Stimulated activated CD8-positive, alpha-beta memory T cell treated with anti-CD3 and anti-CD28 coated beads, Interleukin-4, amount 100 ng/mL, for 24 hours (primary cell): ENCODE measurements at places on chromosomes 6 and 20.

- DNase-seq = no peak
Measured at GRCh38 chr6:19811397-19812079, 25.6 kb upstream of the ID4 start.

- DNase-seq = no peak
Measured at GRCh38 chr20:35285806-35286076, 1.2 kb upstream of the EIF6 start.

- no peak for DNase-seq
Measured at GRCh38 chr6:42105156-42105648, 37.2 kb downstream of the C6orf132 start.

DNA sequence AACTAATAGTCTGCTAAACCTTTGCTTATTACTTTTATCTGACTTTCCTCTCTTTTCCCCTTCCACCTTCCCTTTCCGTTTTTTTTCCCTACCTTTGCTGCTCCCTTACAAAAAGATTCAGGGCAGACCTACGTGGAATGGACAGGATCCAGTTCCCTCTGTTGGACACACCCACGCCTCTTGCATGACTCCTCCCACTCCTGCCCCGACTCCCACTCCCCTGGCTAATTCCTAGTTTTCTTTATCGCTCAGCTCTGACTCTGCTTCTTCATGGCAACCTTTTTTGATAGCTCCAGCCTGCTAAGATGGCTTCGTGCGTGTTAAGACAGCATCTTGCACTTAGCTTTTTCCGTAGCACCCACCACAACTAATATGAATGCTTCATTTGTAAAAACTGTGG, 715.6 kb upstream of the NRSN1 start:
- no peak for DNase-seq

GRCh38 chr6:105994118-105994590, 92.0 kb upstream of the PRDM1 start:
- DNase-seq = peak; percentile 7

DNA sequence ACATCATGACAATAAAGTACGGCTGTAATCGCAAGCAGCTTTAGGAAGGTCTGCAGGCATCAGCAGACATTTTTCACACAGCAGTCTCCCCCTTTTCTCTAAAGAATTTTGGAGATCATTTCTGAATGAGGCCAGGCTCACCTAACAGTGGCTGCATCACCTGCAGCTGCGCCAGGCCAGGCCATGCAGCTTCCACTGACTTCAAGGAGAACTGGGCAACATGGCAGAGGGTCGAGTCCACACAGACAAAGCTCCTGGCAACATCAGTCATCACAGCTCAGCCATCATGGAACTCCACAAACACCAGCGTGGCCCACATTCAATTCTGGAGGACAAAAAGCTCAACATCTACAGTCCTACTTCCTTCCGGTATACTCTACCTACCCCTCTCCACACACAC, 17.8 kb upstream of the FOXC1 start:
- DNase-seq = no peak

- no peak for DNase-seq
Measured at GRCh38 chr20:23386304-23387117, 24.5 kb downstream of the GZF1 start.

DNA sequence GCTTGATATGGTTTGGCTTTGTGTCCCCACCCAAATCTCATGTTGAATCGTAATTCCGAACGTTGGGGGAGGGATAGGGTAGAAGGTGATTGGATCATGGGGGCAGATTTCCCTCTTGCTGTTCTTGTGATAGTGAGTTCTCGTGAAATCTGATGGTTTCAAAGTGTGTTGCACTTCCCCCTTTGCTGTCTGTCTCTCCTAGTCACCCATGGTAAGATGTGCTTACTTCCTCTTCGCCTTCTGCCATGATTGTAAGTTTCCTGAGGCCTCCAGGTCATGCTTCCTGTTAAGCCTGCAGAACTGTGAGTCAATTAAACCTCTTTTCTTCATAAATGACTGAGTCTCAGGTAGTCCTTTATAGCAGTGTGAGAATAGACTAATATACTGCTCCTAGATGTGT, 19.9 kb downstream of the PFDN4 start:
- DNase-seq = no peak

GRCh38 chr6:20110478-20110877, 101.8 kb downstream of the MBOAT1 start:
- DNase-seq = no peak

- no peak for DNase-seq
Measured at GRCh38 chr6:108961985-108962384, 113.8 kb downstream of the ARMC2 start.

GRCh38 chr6:39543095-39543494, 182.1 kb downstream of the KIF6 start:
- DNase-seq = no peak

DNA sequence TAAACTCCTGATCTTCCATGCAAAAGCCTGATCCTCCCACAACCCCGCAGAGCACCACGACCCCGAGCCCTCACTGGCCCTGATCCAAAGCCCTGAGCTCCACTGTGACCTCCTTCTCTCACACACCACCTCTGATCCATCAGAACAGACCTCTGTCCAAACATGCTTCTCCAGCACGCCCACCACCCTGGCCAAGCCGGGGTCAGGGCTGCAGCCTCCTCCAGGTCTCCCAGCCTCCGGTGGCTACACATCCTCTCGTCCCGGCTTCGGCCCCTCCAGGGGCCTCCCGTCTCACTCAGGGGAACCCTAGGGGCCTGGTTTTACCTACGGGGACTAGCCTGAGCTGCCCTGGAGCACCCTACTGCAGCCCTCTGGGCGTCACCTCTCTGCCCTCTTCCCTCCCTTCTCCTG, 49.1 kb downstream of the FOXF2 start:
- no peak for DNase-seq

DNA sequence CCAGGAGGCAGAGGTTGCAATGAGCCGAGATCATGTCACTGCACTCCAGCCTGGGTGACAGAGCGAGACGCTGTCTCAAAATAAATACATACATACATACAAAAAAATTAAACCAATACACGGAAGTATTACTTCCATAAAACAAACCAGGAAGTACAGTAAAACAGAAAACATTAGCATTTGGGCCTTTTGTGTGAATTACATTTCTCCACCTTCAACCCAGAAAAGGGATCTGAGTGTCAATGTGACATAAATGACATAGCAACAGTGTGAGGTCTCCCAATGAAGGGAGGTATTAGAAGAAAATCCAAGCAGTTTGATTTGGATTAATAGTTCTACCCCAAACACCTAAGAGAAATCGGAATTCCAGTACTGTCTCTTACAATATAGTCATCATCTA, 10.1 kb downstream of the CSNK2A1 start:
- DNase-seq = no peak

GRCh38 chr6:2503816-2504494, 246.8 kb downstream of the MYLK4 start:
- no peak for DNase-seq

DNA sequence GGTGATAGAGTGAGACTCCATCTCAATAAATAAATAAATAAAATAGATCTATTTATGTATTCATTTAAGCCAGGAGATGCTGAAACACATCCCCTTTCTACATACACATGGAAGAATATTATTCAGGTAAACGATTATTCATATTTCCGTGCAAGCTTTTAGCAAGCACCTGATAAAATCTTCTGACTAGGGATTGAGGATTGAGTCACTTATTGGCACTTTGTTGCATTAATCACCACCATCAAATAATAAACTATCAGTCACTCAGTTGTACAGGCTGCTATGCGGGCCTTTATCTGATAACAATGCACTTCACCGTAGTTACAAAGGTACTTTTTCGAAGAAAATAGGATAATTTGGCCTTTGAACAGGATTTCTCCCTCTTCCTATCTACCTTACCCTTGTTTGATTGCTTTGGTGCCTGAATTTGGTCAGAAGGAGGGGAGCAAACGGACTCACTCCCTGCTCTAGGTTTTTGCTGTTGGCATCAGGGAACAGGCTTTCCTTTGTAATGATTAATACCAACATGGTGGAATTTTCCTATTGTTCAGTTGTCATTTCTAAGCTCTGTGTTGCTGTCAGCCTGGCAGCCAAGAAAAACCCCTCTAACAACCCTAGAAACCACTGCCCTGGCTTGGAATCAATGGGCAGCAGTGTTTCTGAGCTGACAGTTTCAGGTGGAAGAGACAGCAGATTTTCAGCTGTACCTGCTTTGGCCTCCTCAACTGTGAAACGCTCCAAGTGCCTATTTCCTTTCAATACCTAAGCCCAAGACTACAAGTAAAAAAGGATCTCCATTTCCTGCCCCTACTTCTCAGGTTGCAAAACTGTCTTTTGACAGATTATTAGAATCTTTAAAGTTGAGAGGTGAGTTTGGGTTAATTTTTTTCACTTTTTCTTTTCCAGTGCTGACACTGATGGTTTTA, 63.0 kb downstream of the MYB start:
- DNase-seq = no peak

GRCh38 chr20:43514648-43514999, 7.1 kb downstream of the L3MBTL1 start:
- no peak for DNase-seq

DNA sequence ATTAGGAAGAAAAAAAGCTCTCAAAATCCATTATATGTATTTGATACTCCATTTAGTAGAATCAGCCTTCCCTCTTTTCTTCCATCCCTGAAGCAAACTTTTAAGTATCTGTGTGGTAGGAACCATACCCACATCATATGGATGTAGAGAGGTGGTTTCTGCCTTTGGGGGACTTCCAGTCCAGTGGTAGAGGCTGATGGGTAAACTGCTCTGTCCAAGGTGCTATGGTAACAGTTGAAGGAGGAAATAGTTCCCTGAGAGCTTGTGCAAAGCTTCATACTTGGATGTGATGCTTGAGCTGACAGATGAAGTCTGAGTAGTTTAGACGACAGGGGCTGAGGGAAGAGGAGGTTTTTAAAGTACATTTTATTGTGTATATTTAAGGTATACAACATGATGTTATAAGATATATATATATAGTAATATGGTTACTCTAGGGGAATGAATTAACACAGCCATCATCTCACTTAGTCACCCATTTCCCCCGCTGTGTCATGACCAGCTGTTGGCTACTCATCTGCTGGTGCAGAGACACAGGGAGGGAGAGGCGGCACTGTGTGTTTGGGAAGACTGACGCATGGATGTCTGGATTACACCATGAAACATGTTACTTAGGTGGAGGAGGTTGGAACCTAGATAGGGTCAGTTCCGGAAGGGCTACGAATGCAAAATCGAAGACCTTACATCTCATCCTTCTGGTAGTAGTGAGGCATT, 185.2 kb downstream of the FARS2 start:
- no peak for DNase-seq

GRCh38 chr20:10971096-10971495, 297.3 kb upstream of the JAG1 start:
- DNase-seq = no peak

GRCh38 chr6:36730424-36731380, 33.1 kb downstream of the RAB44 start:
- DNase-seq = no peak

GRCh38 chr6:146719387-146719786, 120.6 kb downstream of the ADGB start:
- no peak for DNase-seq

DNA sequence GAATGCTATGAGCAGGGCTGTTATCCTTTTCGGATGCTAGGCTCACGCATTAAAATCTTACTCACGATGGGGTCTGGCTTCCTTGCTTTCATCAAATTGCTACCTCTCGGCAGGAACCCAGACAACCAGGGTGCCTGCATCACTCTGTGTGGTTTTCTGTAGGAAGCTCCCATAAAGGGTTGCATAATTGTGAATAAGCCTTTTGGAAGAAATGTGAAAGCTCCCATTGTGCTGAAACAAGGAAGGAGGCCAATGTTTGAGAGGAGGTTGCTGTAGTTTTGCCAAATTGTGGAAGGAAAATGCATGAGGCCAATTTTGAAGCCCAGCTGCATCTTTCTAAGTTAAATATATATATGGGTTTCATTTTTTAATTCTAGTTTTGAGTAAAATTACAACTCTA, 615.5 kb downstream of the C6orf118 start:
- DNase-seq = no peak

DNA sequence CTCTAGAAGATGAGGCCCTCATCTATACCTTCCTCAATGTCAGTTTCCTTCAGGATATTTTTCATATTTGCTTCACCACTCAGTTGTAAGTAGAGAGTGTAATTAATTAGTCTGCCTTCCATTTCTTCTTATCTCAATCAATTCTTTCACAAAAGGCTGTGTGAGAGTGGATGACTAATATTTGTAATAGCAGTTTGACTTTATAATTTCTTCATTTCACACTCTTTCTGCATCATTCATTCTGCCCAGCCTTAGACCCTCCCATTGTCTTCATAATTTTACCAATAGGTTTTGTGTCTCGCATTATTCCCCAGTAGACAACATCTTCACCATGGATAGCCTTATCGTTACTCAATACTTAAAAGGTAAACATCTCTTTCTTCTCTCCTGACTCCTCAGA, 1239.3 kb upstream of the MAP3K7 start:
- no peak for DNase-seq

GRCh38 chr6:96872976-96873375, 24.7 kb downstream of the NDUFAF4 start:
- DNase-seq = no peak

GRCh38 chr20:24612799-24613775, 143.7 kb downstream of the SYNDIG1 start:
- no peak for DNase-seq

DNA sequence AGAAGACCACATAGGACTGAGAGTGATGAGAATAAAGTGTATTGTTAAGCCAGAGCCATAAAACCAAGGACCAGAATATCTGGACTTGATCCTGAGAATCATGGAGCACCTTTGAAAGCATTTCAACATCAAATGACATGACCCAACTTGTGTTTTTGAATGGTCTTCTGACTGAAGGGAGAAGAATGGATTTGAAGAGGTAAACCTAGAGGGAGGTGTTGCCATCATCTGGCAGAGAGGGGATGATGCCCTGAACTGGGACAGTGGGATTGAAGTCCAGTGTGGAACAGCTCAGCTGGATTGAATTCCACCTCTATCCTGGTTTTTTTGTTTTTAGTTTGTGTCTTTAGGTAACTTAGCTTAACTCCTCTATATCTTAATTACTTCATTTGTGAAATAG, 570.0 kb downstream of the TBC1D32 start:
- no peak for DNase-seq

DNA sequence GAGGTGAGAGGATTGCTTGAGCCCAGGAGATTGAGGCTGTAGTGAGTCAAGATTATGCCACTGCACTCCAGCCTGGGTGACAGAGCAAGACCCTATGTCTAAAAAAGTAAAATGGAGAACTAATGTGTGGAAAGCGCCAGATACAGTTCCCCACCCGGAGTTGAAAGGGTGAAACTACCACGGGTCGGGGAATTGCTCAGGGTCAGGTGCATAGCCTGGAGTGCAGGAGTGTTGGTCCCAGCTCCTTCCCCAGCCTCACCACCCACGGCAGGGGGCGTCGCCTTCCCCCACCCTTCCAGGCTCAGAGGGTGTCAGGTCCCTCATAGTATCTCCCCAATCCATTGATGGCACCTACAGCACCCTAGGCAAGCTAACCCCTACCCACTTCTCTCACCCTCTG, 26.1 kb downstream of the C20orf203 start:
- DNase-seq = no peak

DNA sequence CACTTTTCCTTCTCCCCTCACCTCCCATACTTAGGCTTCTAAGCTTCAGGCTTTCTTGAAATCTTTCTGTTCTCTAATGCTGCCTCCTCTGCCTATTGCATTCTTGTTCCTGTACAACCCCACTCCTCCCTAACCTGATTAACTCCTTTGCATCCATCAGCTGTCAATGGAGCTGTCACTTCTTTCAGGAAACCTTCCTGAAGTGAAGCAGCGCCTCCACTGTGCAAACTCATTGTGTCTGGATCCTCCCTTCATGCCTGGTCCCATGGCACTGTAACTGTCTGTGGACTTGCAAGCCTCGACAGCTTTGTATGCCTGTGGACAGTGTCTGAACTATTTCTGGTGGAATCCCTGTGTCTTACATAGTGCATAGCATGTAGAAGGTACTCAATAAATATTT, 185.0 kb downstream of the HS3ST5 start:
- DNase-seq = no peak
